ENCODE measurements at places on chromosomes 12 and 14. TPM values are rescaled to one million over a fixed set of nuclear protein-coding genes. Genes with fewer than 3 reads are reported as not detected.

DNA sequence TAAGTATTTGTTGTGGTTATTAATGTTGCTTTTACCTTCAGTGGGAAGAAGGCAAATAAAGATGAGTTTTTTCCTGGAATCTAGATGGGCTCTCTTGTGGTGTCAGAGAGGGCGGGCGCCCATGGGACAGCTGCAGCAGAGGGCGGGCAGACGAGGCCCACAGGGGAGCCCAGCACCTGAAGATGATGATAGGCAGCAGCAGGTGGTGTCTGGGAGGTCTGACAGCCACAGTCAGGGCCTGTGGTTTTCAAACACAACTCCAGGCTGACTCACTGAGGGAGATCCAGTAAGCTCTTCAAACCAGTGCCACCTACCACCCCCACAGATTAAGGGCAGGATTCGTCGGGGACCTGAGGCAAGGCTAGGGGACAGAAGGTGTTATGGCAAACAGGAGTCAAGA, 42.8 kb downstream of the NKX2-1 start:
- H3K4me3 ChIP-seq, result no peak overlapping the region
- H3K27me3 ChIP-seq, result no peaks in the 10 kb centered on the region
- no peak for DNase-seq
- no peaks in the 10 kb centered on the region for H3K36me3 ChIP-seq
- H3K4me1 ChIP-seq, result no peaks in the 10 kb centered on the region

TAMALIN gene
- total RNA-seq, result 84.0 TPM

GRCh38 chr14:85038526-85039352, 491.2 kb upstream of the FLRT2 start:
- H3K4me1 ChIP-seq, result peaks cover 21% of the 10 kb centered on the region
- H3K27me3 ChIP-seq, result no peaks in the 10 kb centered on the region
- H3K4me3 ChIP-seq, result no peak overlapping the region

DNA sequence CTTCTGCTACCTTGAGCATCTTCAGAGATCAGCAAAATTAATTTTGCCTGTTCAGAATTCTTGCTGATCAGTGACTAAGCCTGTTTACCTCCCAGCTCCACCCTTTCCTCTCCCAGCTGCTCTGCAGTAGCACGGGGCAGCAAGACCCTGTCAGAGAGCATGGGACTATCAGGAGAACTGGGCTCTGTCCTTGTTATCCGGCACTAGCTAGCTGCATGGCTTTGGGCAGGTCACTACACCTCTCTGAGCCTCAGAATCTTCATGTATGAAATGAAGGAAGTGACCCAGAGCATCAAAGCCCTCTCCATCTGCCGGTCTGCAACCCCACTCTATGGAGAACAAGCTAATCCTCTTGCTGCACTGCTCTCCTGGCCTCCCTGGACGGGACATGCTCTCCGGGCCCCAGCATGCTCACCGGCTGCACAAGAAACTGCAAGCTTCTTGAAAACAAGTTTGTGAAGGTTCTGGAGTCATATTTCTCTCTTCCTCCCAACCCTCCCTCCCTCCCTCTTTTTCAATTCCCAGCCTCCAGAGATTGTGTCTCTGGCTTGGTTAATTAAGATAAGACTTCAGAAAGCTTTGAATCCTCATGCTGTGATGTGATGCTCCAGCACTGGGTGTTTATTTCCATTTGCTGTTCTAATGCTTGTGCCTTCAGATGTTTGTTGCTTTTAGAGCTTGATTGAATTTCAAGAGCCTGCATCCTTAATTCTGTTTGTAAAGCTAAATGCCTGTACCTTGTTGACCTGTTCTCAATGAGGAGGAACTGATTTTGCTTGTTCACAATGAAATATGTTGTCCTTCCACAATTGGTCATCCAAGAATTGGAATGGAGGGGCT, 101.1 kb downstream of the CRACR2A start:
- no peaks in the 10 kb centered on the region for H3K36me3 ChIP-seq
- no peaks in the 10 kb centered on the region for H3K4me1 ChIP-seq
- no peak for DNase-seq
- no peaks in the 10 kb centered on the region for H3K27me3 ChIP-seq

GRCh38 chr14:65483647-65484046, 71.1 kb downstream of the FUT8 start:
- H3K27ac ChIP-seq, result no peak overlapping the region
- H3K27me3 ChIP-seq, result no peaks in the 10 kb centered on the region
- H3K36me3 ChIP-seq, result no peaks in the 10 kb centered on the region
- no peak for DNase-seq
- no peaks in the 10 kb centered on the region for H3K4me1 ChIP-seq

DNA sequence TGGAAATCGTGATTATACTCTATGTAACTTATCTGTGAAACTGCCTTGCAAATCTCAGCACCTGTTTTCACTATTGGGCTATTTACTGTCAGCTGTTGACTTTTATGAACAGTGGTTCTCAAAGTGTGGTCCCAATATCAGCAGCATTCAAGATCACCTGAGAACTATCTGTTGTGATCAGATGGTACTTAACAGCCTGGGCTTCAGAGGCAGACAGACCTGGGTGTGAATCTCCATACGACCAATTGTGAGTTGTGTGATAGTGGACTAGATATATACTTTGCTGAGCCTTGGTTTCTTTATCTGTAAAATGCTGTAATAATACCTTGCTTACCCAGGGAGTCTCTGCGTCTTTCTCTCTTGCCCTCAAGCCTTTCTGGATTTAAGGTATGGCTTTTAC, 105.1 kb downstream of the ERGIC2 start:
- no peak overlapping the region for H3K27ac ChIP-seq
- no peaks in the 10 kb centered on the region for H3K27me3 ChIP-seq
- DNase-seq, result no peak
- H3K36me3 ChIP-seq, result peaks cover 18% of the 10 kb centered on the region
- H3K4me1 ChIP-seq, result no peaks in the 10 kb centered on the region

GRCh38 chr14:24381363-24382063, 13.5 kb downstream of the NFATC4 start:
- no peaks in the 10 kb centered on the region for H3K27me3 ChIP-seq
- H3K4me3 ChIP-seq, result no peak overlapping the region
- peaks cover 3% of the 10 kb centered on the region for H3K36me3 ChIP-seq
- H3K4me1 ChIP-seq, result no peaks in the 10 kb centered on the region
- DNase-seq, result no peak

TAS2R31 gene
- 3.2 TPM for total RNA-seq

DNA sequence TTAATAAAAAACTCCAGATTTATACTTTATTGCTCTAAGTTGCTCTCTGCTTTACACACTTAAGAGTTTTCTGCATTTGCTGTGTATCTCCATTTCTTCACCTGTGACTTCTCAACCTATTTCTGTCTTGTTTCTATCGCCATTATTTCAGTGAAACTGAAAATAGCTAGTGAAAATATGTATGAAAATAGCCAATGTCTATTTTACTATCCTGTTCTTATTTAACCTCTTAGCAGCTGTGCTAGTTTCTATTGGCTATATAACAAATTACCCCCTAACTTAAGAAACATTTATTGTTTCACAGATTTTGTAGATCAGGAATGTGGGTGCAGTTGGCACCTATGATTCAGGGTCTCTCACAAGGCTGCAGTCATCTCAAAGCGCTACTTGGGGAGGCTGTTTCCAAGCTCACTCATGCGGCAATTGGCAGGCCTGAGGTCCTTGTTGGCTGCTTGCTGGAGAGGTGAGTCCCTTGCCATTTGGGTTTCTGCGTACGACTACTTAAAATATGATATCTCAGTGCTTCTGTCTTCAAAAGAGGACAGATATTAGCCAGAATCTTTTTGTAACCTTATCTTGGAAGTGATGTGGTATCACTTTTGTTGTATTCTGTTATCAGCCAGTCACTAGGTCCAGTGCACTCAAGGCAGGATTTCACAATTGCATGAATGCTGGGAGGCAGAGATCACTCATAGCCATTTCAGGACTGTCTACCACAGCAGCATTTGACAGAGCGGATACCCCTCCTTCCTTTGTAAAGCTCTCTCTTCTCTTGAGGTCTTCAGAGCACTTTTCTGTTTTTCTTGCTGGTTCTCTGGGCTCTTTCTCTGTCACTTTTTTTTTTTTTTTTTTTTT, 7.2 kb downstream of the ERC1 start:
- peaks cover 10% of the 10 kb centered on the region for H3K4me1 ChIP-seq
- no peak for DNase-seq
- no peak overlapping the region for H3K4me3 ChIP-seq

NKX2-1 gene
- 185 TPM for total RNA-seq

DNA sequence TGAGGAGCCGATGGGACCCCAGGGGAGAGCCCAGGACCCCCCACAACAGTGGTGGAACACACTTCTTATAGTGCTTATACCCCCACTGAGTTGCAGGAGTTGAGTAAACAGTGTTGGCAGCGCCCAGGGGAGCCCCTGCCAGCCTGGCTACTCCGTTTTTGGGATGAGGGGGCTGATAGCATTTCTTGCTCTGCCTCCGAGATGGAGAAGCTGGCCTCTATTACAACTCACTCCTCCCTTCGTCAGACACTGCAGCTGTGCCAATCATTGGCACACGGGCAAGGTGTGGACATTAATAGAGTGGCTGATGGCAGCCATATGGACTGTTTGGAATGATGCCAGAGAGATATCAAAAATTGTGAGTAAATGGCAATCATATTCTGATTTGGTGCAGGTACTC, 94.9 kb upstream of the TMPO start:
- no peak for DNase-seq
- no peaks in the 10 kb centered on the region for H3K27me3 ChIP-seq
- H3K4me1 ChIP-seq, result peaks cover 43% of the 10 kb centered on the region
- H3K36me3 ChIP-seq, result no peaks in the 10 kb centered on the region
- H3K4me3 ChIP-seq, result no peak overlapping the region
- no peak overlapping the region for H3K27ac ChIP-seq

DNA sequence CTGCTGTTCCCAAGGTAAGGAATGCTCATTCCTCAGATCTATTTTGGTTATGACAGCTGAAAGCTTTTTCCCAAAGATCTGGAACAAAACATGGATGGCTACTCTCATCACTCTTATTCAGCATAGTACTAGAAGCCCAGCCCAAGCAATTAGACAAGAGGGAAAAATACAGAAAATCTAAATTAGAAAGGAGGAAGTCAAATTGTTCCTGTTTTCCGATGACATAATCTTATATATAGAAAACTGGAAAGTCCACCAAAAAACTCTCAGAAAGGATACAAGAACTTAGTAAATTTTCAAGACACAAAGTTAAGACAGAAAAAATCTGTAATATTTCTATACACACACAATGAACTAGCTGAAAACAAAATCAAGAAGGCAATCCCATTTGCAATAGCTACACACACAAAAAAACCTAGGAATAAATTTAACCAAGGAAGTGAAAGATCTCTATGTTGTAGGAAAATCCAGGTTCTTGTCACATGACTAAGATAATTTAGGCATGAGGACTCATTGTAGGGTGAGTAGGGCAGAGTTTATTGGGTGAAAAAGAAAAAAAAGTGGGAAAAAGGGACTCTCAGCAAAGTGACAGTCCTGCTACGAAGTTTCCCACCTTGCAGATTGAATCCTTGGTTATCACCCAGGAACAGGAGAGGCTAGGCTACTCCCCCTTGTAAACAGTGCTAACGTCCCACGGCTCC, 28.6 kb upstream of the KLRB1 start:
- H3K4me1 ChIP-seq, result no peaks in the 10 kb centered on the region
- no peaks in the 10 kb centered on the region for H3K36me3 ChIP-seq
- H3K4me3 ChIP-seq, result no peak overlapping the region

SLC5A8 gene
- 7.0 TPM for total RNA-seq

GRCh38 chr14:68806526-68807147, 13.8 kb upstream of the ZFP36L1 start:
- H3K36me3 ChIP-seq, result no peaks in the 10 kb centered on the region
- peak overlapping the region; percentile 89 for H3K27ac ChIP-seq
- no peaks in the 10 kb centered on the region for H3K27me3 ChIP-seq
- H3K4me3 ChIP-seq, result no peak overlapping the region
- peak; percentile 24 for DNase-seq

DNA sequence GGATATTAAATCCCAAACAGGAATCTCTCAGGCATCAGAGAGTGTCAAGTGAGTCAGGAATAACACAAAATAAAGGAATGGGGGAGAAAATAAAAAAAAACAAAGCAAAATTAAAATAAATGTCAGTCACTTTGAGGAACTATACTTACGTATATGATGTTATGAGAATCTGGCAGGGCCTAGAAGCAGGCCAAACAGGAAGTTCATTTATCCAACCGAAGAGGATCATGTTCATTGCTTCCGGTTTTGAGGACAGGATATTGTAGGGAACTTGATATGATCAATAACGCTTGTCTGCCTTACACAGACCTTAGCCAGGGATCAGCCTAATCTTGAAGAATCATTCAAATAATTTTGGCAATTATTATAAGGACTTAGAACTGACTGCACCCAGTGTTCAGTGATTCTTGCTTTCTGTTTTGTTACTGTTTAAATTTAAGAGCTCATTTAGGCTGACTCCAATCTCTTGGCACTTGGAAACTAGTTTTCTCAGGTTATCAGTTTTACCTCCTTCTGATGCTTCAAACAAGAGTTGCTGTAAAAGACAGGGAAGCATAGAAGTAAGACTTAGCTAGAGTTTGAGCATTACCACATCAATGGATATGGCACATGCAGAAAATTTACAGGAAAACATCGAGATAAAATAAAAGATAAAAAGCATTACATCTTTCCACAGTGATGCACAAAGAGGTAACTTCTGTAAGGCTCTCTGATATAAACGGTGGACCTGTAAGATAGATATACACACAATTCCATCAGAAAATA, 53.4 kb downstream of the ZFC3H1 start:
- peaks cover 51% of the 10 kb centered on the region for H3K36me3 ChIP-seq
- no peaks in the 10 kb centered on the region for H3K27me3 ChIP-seq
- peaks cover 2% of the 10 kb centered on the region for H3K4me1 ChIP-seq
- no peak overlapping the region for H3K4me3 ChIP-seq
- DNase-seq, result no peak

- H3K27me3 ChIP-seq, result no peaks in the 10 kb centered on the region
- H3K4me3 ChIP-seq, result no peak overlapping the region
- no peaks in the 10 kb centered on the region for H3K4me1 ChIP-seq
- no peak for DNase-seq
Measured at GRCh38 chr14:95703805-95704204, 10.1 kb downstream of the TCL1A start.

GRCh38 chr12:57836442-57837375, 9.8 kb downstream of the CTDSP2 start:
- H3K27me3 ChIP-seq, result no peaks in the 10 kb centered on the region
- no peak overlapping the region for H3K4me3 ChIP-seq
- peaks cover 98% of the 10 kb centered on the region for H3K4me1 ChIP-seq
- H3K36me3 ChIP-seq, result peaks cover 9% of the 10 kb centered on the region

MIP gene
- not detected for total RNA-seq

ATP2B1 gene
- 34.1 TPM for total RNA-seq

DNA sequence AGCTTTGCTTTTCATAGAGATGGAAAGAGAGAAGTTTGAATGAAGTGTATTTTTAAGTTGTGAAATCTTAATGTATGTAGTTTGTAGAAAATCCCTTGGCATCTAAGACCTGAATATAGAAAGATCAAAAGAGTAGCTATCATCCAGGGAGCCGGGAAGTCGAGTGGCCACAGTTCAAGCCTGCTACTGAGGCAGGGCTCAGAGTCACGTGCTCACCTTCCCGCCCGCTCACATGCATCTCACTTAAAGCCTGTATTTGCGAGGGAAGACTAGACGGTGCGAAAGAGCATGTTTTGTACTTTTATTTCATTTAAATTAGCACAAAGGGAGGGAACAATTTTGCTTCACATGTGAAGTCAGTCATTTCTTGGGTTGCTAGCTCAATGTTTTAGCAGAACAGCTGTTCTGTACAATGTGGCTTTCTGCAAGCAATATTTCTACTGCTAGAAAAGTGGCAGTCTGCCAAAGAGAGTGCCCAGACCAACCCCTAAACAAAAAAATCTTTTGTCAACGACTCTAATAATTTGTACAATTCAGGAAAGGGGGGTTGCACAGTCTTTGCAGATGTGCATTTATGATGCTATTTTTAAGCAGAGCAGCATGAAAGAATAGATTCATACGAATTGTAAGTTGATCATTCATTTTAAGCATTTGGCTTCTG, 290.7 kb downstream of the NPAS3 start:
- no peak overlapping the region for H3K27ac ChIP-seq
- no peak overlapping the region for H3K4me3 ChIP-seq
- peaks cover 7% of the 10 kb centered on the region for H3K27me3 ChIP-seq
- peaks cover 17% of the 10 kb centered on the region for H3K4me1 ChIP-seq

RILPL1 gene
- 13.6 TPM for total RNA-seq

All from lung (tissue), 17 donors.